ENCODE measurements at places on chromosomes 12 and 14. TPM values are rescaled to one million over a fixed set of nuclear protein-coding genes. Genes with fewer than 3 reads are reported as not detected.

- no peak for DNase-seq
Observed at GRCh38 chr14:78683981-78684380, 513.8 kb downstream of the NRXN3 start.

DNA sequence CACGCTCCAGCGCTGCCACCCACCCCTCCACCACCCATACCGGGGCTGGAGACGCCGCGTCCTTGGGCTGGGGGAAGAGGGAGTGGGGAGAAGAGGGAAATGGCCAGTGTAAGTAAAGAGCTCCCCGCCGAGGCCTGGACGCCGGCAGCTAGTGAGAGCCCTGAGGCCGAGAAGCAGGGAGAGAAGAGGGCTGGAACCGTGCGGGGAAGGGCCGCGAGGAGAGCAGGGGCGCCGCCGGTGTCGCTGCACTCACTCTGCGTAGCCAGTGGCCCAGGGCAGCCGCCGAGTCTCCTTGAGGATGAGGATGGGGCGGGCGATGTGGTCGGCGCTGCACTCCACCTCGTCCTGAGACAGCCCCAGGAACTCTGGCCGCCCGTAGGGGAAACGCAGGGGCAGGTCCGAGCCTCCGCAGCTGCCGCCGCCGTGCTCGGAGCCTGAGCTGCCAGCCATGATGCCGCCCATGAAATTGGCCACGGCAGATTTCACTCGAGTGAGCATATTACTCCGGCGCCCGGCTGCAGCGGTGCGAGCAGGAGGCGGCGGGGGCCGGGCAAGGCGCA lies 631 bp downstream of the PPM1H start:
- DNase-seq = peak; percentile 67

GRCh38 chr12:14275886-14276285 lies 89.6 kb upstream of the ATF7IP start:
- DNase-seq = no peak

GRCh38 chr14:67199016-67199415 lies 9.8 kb downstream of the GARIN2 start:
- DNase-seq = no peak

- DNase-seq = no peak
Observed at GRCh38 chr14:89721956-89722355, 232.6 kb downstream of the EFCAB11 start.

Gene FLRT2
- polyA plus RNA-seq = 1.3 TPM
